Activated gamma-delta T cell (primary cell): ENCODE measurements at places on chromosomes 3 and 15.

DNA sequence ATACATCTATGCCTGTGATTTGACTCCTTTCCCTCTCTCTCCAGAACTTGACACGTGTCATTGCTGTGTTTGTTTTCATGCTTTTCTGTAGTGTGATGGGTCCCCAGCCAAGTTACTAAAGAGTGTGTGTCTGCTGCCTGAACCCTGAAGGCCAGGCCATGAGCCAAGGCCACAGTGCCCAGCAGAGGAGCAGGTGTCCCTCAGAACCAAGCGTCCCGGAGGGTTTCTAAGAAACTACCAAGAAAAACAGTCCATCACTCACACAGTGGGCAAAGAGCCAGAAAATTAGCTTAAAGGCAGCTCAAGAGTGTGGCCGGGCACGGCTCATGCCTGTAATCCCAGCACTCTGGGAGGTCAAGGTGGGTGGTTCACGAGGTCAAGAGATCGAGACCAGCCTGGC, 35.2 kb downstream of the FBXO45 start:
- no peak for DNase-seq

GRCh38 chr3:134652886-134653630, 2.2 kb upstream of the KY start:
- DNase-seq = no peak

- DNase-seq = no peak
Measured at GRCh38 chr3:25594007-25594502, 70.7 kb downstream of the TOP2B start.

DNA sequence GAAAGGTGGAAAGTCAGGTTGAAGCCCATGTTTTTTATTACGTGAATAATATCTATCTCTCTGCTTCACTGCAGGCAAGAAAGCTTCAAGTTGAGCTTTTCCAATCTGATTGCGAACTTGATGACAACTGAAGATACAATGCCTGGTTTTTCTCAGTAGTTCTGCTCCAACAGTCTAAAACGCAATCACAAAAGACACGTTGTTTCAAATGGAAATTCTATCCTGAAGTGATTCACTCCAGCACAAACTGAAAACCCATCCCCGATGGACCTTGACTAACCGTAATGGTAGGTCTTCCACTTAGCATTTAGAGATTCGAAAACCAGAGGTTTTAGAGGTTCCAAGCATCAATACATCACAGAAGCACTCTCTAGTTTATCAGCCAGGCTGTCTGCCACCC, 10.6 kb downstream of the B4GALT4 start:
- DNase-seq = no peak

- DNase-seq = no peak
Measured at GRCh38 chr15:40937762-40938535, 8.8 kb downstream of the DLL4 start.

GRCh38 chr3:194870394-194871110, 184.9 kb downstream of the FAM43A start:
- DNase-seq = no peak

DNA sequence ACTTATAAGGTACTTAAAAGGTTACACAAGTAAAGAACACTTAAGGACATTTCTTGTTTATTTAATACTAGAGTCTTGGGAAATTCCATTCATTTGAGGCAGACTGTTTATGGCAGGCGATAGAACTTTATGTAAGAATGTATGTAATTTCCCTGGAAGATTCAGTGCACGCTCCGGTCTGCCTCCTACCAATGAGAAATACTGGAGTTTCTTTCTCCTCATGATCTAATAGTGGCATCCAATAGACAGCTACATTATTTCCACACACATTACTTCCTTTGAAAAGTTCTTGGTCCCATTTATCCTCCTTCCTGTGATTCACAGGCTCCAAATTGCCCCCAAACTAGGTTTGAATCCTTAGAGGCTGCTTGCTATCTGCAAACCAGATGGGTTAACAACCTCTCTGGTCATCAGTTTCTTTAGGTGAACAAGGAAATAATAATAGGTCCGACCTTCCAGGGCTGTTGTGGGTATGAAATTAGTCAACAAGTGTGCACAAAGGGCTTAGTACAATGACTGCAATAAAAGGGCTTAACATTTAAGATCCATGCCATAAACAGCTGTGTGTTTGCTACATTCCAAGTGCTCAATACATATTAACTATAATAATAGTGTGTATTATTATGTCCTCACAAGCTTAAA, 30.7 kb downstream of the EIF4E3 start:
- DNase-seq = no peak

GRCh38 chr3:156037356-156037755, 83.0 kb upstream of the KCNAB1 start:
- no peak for DNase-seq

DNA sequence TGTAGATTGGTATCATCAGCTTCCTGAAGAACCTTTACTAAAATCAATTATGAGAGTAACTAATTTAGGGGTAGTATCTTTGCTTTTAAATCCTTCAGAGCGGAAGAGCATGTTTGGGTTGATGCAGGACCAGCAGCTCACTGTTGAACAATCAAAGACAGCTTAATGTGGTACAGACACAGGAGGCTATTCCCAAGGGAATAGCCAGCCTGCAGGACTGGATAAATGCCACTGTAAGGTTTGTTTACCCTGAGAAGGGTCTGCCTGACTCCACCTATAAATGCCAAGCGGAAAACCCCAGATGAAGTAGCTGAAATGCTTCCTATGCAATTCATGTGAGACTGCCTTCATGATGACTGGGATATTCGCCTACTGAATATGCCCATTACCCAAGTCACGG, 16.0 kb upstream of the STAC start:
- no peak for DNase-seq

DNA sequence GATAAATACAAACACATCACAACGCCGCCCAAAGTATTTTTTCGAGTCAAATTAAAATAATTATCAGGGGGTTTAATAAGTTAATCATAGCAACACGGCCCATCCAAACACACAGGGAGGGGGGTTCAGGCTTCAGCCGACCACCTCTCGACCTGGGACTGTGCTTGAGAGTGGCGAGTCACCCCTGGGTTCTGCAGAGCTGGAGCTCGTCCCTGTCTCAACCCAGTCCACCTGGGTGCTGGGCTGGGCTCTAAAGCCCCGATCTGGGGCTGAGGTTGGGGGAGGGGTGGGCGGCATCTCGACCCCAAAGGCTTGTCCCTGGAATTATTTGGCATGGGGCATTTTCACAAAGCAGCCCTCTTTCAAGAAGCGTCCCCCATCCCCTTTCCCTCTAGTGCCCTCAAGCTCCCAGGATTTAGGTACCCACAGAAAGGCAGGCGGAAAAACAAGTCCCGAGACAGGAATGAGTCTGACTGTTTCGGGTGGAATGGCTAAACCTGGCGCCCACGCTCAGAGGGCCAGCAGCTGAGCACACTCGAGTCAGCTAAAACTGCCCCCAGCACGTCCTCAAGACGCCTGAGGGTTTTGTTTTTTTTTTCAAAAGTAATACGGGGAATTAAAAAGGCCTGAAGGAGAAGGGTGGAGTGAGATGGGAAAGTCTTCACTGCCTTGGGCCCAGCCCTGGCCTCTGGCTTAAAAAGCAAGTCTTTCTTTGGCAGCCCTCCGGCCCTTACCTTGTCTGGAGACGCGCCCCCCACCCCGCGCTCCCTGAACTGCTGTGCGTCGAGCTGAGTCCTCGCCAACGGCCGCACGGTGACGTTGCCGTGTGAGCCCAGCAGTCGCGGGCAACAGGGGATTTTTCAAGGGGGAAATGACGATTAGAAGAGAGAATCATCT, 32.5 kb downstream of the NR2F2 start:
- no peak for DNase-seq

- no peak for DNase-seq
Measured at GRCh38 chr3:150293401-150294001, 114.6 kb upstream of the TSC22D2 start.

GRCh38 chr3:182711261-182711683, 82.0 kb upstream of the ATP11B start:
- no peak for DNase-seq

GRCh38 chr3:99344216-99344615, 294.2 kb upstream of the COL8A1 start:
- DNase-seq = no peak
